ENCODE measurements at places on chromosomes 11 and 22.

DNA sequence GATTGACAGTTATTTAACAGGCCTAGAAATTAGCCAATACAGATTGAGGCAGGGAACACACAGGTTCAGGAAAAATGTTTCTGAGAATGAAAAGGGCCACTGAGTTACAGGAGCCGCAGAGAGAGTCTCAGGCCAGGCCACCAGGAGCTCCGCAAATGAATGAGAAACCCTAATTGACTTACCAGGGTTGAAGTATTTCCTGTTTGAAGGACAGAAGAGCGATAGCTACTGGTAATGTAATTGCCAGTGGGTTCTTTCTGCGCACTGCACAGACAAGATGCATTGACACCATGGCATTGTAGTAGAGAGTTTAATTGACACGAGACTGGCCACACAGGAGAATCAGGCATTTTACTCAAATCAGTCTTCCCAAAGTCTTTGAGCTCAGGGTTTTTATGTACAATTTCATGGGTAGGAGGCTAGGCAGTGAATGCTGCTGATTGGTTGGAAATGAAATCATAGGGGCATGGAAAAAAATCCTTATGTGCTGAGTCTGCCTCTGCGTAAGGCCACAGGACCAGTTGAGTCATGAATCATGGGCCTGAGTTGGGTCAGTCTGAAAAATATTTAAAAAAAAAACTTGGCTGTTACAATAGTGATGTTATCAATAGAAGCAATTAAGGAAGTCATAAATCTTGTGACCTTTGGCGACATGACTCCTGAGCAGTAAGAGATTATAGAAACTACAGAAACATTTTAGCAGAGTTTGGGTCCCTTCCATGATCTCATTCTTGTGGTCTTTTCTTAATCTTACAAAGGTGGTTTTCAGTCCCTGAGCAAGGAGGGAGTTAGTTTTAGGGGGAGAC is 203.8 kb downstream of the CASP12 start:
- peak; percentile 6 for DNase-seq

DNA sequence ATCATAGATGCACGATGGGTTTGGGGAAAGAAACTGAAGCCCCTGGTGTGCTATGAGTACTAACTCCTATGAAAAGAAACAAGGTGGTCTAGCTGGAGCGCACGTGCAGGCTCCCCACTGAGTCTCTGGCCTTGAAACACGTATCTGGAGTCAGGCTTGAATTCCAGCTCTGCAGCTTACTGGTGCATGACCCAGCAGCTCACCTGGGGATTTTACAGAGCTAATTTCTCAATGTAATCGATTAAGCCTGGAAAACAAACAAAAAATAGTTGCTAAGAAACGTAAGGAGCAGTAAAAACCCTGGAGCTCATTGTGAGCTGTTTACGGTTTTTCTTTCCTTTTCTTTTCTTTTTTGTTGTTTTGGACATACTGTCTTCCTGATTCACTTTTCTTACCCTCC is 12.3 kb downstream of the KCNJ1 start:
- no peak for DNase-seq

DNA sequence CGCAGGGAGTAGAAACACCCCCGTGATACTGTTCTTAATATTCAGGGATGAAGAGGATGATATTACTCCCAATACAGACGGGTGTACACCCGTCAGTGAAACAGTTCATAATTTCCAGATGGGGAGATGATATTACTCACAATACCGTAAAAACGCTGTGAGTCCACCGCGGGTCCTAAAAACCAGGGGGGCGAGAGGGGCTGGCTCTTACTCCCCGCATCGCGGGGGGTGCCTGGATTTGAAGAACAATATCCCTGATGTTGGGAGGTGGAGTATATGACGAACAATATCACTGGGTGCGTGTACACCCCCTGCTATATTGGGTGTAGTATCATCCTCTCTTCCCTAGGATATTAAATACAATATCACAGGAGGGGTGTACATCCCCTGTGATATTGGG is 20.5 kb upstream of the APOL5 start:
- no peak for DNase-seq

DNA sequence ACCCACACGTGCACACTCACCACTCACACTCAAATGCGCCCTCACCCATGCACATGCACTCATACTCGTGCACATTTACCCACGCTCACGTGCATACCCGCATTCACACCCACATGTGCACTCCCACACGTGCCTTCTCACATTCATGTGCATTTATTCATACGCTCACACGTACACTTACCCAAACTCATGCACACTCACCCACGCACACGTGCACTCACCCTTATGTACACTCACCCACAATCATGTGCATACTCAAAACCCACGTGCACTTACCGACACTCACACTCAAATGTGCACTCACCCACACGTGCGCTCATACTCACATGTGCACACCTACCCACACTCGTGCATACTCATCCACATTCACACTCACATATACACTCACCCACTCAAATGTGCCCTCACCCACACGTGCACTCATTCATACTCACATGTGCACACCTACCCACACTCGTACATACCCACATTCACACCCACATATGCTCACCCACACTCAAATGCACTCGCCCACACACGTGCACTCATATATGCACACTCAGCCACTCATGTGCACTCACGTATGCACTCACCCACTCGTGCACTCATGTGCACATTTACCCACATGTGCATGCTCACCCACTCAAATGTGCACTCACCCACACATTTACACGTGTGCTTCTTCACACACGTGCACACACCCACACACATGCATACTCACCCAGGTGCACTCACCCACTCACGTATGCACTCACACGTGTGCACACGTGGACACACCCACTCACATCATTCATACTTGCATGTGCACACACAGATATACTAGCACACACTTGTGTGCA is 84.4 kb downstream of the TRMU start:
- no peak for DNase-seq

DNA sequence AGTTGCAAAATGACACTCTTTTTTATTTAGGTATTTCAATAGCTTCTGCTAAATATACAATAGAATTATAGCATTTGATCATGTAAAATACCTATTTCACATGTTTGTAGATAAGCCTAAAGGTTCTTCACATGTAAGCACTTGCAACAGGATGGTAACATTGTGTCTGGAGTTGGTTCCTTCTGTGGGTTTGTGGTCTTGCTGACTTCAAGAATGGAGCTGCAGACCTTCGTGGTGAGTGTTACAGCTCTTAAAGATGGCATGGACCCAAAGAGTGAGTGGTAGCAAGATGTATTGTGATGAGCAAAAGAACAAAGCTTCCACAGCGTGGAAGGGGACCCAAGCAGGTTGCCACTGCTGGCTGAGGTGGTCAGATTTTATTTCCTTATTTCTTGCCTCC is 246.4 kb upstream of the PDGFD start:
- no peak for DNase-seq

GRCh38 chr11:41851743-41852142 is 392.3 kb upstream of the LRRC4C start:
- DNase-seq = no peak

DNA sequence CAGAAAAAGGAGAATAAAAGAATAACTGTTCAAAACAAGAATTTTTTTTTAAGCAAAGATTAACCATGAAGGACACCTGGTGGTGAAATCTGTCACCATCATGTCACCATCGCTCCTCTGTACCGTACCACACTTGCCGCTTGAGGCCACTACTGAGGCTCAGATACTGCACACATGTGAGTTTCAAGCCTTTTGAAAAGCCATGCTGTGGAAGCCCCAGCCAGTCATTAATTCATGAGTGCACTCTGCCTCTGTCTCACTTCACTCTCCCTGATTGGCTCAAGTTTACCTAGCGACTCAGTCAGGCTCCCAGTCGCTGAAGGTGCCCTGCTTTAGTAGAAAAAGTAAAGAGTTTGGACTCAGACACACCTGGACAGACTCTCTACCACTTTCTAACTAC is 6.6 kb upstream of the MS4A12 start:
- no peak for DNase-seq

DNA sequence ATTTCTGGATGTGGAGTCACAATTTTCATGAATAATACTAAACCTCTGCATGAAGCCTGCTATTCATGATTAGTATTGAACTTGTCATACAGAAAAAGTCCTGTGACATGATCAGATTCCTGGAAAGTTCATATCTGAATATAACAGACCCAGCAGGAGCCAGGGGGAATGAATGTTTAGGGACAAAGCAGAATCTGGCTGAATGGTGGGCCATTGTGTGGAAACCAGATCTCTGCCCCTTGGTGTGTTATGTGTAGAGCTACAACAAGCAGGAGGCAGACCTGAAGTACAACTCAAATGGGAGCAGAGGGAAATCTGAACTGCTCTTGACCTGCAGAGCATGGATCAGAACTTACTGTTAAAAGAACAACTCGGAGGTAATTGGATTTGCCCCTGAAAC is 30.3 kb downstream of the KREMEN1 start:
- DNase-seq = peak; percentile 54

GRCh38 chr11:20617346-20618005 is 18.1 kb downstream of the SLC6A5 start:
- no peak for DNase-seq

GRCh38 chr11:36577373-36577772 is 9.6 kb downstream of the RAG1 start:
- no peak for DNase-seq
